ENCODE measurements at places on chromosomes 7 and 10. TPM values are rescaled to one million over a fixed set of nuclear protein-coding genes. Genes with fewer than 3 reads are reported as not detected.

Gene CTAGE6
- not detected for total RNA-seq

- no peak for DNase-seq
Measured at GRCh38 chr10:101512738-101513137, 75.3 kb downstream of the POLL start.

DNA sequence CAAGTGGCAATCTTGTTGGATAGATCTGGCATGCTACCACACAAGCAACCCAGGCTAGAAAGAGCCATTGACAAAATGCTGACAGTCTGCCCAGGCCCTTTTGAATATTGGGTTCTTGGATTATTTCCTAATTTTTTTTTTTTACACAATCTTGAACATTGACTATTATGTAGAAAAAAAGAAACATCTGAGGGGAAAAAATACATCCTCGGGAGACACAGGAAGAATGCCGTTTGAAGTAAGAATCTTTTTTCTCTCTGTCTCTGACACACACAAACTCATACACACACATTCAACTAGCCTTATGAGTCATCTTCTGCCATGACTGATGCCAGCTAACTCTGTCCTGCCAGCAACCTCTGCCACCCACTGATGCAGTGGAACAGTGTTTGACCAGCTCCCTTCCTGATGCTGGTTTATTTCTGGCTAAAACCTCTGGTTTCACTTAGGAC, 47.2 kb downstream of the SORBS1 start:
- no peak for DNase-seq

DNA sequence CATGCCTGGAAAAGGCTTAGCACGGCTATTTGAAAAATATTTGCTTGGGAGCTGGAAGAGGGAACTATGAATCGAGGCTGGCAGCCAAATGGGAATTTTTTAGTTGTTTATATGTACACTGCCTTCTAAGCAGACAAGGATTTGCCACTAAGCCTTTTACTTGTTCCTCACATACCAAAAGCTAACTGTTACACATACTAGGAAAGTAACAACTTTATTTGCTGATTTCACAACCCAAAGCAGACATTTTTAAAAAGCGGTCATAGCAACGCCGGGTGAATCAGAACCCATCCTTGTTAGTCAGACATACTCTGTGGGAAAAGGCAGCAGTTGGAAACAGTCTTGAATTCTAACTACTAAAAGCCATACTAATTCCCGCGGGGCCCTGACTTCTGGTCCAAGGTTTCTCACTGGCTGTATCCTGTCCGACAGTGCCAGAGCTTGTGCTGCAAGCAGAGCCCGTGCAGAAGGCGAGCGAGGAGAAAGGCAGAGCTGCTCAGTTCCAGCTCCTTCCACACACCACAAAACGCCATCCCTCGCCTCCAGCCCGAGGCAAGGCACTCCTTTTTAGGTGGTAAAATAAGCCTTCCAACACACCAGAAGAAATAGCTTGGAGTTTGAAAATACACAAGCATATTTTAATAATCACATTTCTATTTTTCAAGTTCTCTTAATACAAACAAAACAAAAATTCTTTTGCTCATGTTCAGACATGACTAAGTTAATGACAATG, 89.2 kb downstream of the RNF216 start:
- DNase-seq, result no peak

DNA sequence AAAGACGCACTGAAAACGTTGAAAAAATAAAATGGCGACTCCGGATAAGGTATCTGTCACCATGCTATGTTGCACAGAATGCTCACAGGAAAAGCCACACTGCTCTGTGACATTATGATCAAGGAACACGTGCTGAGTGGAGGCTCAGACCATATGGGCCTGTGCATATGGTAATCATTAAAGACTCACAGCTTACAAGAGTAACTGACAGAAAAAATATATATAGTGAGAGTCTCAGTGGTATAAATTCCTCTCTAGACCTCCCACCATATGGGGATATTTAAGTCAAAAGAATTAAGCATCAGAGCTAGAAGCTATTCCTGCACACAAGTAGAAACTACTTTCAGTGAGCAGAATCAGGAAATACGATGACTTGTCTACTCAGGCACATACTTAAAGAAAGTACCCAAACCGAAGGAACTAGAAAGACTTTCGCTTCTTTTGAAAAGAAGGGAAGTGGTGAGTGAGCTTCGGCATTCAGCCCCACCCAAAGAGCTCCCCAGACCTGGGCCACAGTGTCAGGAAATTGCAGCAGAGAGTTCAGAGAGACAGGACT, 65.1 kb upstream of the MPP7 start:
- no peak for DNase-seq

GRCh38 chr7:31735991-31736982, 49.3 kb downstream of the PPP1R17 start:
- DNase-seq, result peak; percentile 59

DNA sequence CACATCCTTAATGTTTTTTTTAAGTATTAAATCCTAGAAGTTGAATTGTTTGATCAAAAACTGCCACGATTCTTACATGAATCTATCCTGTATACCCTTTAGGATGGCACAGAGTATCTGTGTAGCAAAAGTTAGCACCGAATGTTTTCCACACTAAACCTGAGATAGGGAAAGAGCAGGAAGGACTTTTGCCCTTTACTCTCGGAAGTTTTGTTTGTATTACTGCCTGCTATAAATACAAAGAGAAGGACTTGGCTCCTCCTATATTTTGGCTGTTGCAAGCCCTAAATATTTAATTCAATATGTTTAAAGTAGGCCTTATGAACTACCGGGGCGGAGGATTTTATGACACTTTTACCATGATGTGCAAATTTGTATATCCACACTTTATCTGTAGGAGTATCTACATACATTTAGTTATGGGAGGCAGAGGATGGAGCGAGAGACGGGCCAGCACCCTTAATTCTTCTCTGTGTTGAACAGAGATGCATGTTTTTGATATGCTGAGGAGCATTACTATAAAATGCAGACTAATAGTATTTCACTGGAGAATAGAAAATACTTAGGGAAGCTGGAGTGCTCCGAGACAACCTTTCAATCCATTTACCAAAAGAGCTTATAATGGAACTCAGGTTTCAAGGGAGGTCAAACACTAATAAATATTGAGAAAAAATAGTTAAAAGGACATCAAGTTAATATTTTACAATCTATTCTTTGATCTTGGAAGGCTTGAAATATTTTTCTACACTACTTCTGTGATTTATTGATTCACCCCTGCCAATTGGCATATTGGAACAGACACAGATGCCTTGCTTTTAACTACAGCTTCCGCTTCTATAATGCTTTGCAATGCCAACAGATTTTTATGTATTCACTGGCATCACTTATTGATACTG, 97.4 kb downstream of the CHN2 start:
- no peak for DNase-seq

- DNase-seq, result peak; percentile 25
Measured at GRCh38 chr7:101216860-101217387, 457 bp downstream of the PLOD3 start.

- no peak for DNase-seq
Measured at GRCh38 chr7:82131215-82131614, 312.4 kb downstream of the CACNA2D1 start.

GRCh38 chr7:151454305-151454704, 14.4 kb upstream of the CRYGN start:
- DNase-seq, result no peak

GRCh38 chr10:81876253-81877077, 1.5 kb downstream of the NRG3 start:
- DNase-seq, result peak; percentile 39
